ENCODE measurements at places on chromosomes 7 and 10.

GRCh38 chr10:102923601-102924000 is 5.5 kb downstream of the CNNM2 start:
- no peak for DNase-seq

- DNase-seq = no peak
These were observed 182.8 kb upstream of the PHYHIPL start for GRCh38 chr10:58993480-58994221.

GRCh38 chr10:105950410-105950809 is 1214.1 kb downstream of the SORCS1 start:
- DNase-seq = peak; percentile 23

DNA sequence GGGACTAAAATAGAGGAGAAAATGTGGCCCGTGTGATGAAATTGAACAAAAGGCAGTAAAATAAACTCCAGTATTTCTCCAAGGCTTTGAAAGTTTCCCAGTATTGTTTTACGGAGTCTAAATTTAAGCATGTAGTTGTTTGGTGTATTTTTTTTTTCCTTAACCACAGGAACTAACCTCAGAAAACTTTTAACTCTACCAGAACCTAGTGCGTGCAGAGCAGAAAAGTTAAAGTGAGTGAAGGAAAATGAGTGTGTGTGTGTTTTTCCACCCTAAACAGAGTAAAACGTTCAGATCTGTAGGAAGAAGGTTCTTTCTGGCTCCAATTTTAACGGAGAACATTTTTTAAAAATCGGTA is 812 bp downstream of the PROSER2 start:
- DNase-seq = no peak

DNA sequence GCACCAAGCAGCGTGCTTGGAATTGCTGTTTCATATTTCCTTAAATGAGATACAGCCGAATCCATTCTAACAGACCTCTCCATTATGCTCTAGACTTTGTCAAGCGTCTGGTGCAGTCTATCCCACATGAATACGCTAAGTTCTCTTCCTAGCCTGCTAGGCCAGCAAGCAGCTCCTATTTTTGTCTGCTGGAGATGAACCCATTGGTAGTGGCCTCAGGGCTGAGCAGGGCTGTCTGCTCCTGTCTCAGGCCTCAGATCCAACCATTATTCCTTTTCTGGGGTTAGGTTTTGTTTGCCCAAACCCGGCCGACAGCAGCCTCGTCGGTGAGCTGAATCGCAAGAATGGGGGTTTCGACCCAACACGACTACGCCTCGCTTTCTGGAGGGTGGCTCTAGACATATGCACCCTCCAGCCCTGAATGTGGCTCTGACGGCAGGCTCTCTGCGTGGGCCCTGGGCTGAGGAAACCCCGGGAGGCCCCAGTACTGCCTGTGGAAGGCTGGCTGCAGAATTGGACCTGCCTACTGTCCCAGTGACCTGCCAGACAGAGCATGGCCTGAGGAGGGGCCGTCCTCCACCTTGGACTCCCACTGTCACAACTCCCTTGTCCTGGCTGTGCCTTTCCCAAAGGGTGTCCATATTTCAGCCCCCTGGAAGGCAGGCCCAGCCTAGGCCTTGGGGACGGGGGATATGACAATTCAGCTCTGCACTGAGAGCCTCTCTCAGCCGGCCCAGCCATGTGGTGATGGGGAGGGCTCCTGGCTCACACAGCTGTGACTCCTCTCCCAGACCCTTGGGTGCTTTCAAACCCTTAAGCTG is 267.9 kb upstream of the TCERG1L start:
- DNase-seq = no peak

DNA sequence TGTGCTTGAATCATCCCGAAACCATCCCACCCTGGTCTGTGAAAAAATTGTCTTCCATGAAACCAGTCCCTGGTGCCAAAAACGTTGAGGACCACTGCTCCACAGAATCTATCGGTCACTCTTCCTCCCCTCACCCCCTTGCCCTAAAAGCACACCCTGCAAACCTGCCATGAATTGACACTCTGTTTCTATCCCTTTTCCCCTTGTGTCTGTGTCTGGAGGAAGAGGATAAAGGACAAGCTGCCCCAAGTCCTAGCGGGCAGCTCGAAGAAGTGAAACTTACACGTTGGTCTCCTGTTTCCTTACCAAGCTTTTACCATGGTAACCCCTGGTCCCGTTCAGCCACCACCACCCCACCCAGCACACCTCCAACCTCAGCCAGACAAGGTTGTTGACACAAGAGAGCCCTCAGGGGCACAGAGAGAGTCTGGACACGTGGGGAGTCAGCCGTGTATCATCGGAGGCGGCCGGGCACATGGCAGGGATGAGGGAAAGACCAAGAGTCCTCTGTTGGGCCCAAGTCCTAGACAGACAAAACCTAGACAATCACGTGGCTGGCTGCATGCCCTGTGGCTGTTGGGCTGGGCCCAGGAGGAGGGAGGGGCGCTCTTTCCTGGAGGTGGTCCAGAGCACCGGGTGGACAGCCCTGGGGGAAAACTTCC is 784 bp upstream of the SERPINE1 start:
- DNase-seq = no peak
